Esophagus squamous epithelium (tissue), 5 donors: ENCODE measurements at places on chromosomes 2 and 18. TPM values are rescaled to one million over a fixed set of nuclear protein-coding genes. Genes with fewer than 3 reads are reported as not detected.

GRCh38 chr2:2234398-2235195 lies 96.5 kb downstream of the MYT1L start:
- H3K27ac ChIP-seq: no peak overlapping the region
- H3K4me3 ChIP-seq: no peak overlapping the region
- H3K4me1 ChIP-seq: no peaks in the 10 kb centered on the region
- no peak for DNase-seq

DNA sequence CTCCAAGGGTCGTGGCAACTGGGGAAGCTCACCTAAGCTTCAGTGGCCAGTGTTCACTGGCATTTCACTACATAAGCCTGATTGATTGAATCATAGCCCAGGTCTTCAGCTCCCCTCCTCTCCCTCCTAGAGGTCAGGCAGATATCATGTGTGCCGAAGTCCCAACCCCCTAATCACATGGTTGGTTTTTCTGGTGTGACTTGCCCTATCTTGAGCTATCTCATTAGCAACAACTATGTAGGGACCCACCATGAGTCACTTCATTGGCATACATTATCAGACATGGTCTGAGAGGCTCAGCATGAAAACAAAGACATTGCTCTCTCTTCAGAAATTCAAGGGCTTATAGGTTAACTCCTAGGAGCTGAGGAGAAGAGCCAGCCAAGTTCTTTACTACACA lies 76.8 kb downstream of the LYPD1 start:
- no peak overlapping the region for H3K27ac ChIP-seq
- no peak for DNase-seq
- H3K4me1 ChIP-seq: no peaks in the 10 kb centered on the region
- H3K36me3 ChIP-seq: no peaks in the 10 kb centered on the region
- H3K4me3 ChIP-seq: no peak overlapping the region

GRCh38 chr2:238444242-238444641 lies 17.5 kb downstream of the ASB1 start:
- no peak overlapping the region for H3K4me3 ChIP-seq
- H3K4me1 ChIP-seq: peaks cover 2% of the 10 kb centered on the region
- no peak for DNase-seq
- H3K27ac ChIP-seq: no peak overlapping the region
- H3K36me3 ChIP-seq: peaks cover 23% of the 10 kb centered on the region

- H3K4me1 ChIP-seq: no peaks in the 10 kb centered on the region
- no peaks in the 10 kb centered on the region for H3K27me3 ChIP-seq
- no peak overlapping the region for H3K4me3 ChIP-seq
- DNase-seq: no peak
- H3K27ac ChIP-seq: no peak overlapping the region
- H3K36me3 ChIP-seq: no peaks in the 10 kb centered on the region
Measured at GRCh38 chr2:197560146-197560665, 44.3 kb downstream of the MOB4 start.

- no peak for DNase-seq
- no peaks in the 10 kb centered on the region for H3K4me1 ChIP-seq
- H3K4me3 ChIP-seq: no peak overlapping the region
- H3K27me3 ChIP-seq: no peaks in the 10 kb centered on the region
Measured at GRCh38 chr2:126356631-126357030, 299.3 kb upstream of the GYPC start.

HRH4 gene
- not detected for total RNA-seq

HOXD10 gene
- not detected for total RNA-seq

GALNT5 gene
- total RNA-seq: 8.5 TPM
